ENCODE measurements at places on chromosomes 2 and 18.
A peak's percentile ranks its signal among the peaks of the same experiment; 100 is the strongest.

DNA sequence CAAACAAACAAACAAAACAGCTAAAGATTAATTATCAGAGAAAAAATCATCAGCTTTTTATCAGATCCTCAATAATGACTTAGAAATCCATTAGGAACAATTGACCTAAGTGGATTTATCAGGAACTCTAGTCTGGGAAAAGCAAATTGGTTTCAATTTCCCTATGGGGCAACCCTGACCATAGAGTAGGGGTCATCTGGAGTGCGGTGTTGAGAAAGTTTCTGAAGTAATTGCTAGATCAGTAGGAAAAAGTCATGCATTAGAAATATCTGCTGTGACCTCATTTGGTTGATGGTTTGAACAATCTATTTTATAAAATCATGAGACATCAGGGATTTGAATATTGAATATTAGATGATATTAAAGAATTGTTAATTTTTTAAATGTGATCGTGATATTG lies 507.9 kb downstream of the TXNL1 start:
- no peak for DNase-seq

- DNase-seq: no peak
These were observed 61.6 kb upstream of the CYRIA start for GRCh38 chr2:16727256-16727655.

- peak; percentile 63 for DNase-seq
These were observed 25.4 kb upstream of the OTOF start for GRCh38 chr2:26503231-26503880.

DNA sequence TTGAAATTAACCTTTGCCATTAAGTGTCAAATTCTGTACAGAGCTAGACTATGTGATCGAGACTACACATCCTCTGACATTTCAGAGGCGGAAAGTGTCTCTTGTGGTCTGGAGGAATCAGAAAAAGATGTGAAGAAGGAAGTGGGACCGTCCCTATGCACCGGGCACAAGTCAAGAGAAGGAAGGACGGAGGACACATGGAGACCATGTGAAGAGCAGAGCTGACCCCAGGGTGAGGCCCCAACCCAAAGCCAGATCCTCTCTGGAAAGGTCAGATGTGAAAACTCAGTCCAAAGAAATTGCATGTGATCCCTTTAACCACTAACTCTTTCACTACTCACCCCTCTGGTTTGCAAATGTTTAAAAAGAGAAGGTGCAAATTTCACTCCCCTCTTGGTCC lies 92.4 kb downstream of the PID1 start:
- DNase-seq: no peak

- no peak for DNase-seq
These were observed 215.5 kb upstream of the RAB6C start for GRCh38 chr2:129763966-129764365.

GRCh38 chr2:127598711-127599110 lies 47.2 kb upstream of the GPR17 start:
- DNase-seq: no peak

DNA sequence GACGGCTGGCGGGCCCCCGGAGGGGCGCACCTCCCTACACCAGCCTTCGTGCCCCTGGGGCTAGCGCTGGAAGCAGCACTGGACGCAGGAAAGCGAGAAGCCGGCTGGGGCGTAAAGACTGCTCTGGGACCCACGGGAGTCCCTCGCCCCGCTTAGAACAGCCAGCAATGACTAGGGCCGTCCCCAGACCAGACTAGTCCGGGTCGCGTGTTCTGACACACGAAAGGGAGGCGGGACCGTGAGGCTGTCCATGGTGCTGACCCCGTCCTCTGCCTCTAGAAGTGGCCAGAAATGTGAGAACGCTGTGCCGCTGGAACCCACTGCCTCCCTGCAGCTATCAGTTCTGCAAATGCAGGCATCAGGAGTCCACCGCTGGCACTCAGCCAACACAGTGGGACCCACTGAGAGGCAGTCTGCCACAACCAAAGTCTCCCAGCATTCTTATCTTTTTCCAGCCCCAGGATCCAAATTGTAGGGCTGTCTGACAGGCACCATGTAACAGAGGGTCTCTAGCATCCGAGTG lies at the start of gene UCN:
UCN (minus strand) TSS at position 87 of the 523 bp plus-strand sequence. CDS start 550 bp downstream, outside the sequence.
- no peak for DNase-seq

DNA sequence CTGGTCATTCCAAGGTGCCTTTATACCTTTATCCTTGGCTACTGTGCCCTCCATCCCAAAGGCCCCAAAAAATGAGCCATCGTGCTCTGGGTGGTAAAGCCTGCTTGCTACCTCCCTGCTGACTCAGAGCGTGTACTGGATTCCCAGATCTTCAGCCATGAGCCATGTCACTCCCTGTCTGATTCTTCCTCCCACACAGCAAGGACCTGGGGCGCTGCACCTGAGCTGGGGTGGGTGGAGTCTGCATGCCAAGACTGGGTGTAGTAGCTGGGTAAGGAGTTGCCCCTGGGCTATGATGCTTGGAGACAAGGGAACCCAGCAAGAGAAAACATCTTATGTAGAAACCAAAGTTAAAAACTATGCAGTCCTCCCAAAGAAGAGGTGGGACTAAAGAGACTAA lies 37.2 kb upstream of the APCDD1 start:
- no peak for DNase-seq

DNA sequence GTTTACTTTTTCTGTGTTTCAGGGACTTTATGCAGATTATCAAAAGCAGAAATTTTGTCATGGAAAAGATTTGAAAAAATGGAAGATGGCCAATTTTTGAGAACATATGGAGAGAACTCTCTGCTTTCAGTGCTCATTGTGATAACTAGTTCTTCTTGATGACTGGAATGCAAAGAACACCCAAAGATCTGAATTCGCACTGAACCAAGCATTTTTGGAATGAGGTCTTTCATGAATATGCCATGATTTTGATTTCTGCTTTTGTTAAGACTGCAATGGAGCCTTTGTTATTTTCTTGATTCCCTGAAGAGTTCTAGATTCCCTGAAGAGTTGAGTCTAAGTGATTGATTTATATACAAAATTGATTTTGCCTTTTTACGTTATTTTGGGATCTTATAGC lies 124.1 kb downstream of the FMNL2 start:
- no peak for DNase-seq

DNA sequence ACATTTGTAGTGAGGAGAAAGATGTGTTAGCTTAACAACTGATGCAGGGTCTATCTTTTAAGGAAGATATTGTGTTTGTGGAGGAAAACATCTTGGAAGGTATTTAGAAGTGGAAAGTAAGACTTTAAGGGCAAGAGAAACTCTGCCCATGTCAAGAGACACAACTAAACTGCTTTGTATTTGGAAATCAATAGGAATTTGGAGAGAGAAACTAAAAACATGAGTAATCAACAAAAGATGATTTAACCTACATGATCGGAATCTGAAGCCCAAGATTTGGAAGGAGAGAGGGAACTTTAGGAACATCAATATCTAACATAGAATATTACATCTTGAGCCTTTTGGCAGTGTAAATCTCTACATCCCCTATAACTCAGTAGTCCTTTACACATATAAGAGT lies 184.2 kb upstream of the COL3A1 start:
- no peak for DNase-seq

GRCh38 chr2:192416060-192416459 lies 221.3 kb upstream of the TMEFF2 start:
- no peak for DNase-seq

GRCh38 chr2:20540587-20541293 lies 93.9 kb downstream of the RHOB start:
- DNase-seq: no peak

GRCh38 chr2:152627351-152627957 lies 89.8 kb downstream of the PRPF40A start:
- no peak for DNase-seq

- no peak for DNase-seq
These were observed 108.7 kb upstream of the RAB6C start for GRCh38 chr2:129870685-129871241.

- DNase-seq: no peak
These were observed 27.7 kb downstream of the SMAD7 start for GRCh38 chr18:48922801-48923730.

DNA sequence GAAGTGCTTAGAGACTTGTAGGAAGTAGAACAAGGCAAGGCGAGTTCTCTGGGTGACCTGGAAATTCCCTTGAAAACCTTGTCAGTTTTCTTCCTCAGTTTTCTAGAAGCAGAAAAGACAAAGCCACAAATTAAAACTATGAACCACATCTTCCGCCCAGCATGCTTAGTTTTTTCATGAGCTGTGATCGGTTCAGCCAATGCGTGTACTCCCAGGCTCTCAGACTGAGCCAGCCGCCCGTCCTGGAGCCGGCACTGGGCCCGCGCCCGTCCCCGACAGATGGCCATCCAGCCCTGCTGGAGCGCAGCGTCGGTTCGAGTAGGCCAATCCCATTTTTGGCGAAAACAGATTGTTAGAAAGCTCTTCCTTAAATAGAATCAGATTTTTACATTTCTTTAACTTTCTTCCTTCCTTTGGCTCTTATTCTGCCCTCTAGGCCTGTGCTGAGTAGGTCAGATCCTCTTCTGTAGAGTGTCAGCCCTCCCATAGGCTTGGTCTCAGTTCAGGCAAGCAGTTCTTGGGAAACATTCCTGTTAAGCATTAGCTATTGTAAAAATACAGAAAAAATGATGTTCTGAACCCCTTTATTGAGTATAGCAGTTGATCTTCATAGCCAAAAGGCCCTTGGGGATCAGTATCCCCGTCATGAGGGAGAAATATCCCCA lies 112.5 kb downstream of the NCK2 start:
- no peak for DNase-seq

GRCh38 chr2:177731384-177731783 lies 338.8 kb downstream of the AGPS start:
- no peak for DNase-seq

DNA sequence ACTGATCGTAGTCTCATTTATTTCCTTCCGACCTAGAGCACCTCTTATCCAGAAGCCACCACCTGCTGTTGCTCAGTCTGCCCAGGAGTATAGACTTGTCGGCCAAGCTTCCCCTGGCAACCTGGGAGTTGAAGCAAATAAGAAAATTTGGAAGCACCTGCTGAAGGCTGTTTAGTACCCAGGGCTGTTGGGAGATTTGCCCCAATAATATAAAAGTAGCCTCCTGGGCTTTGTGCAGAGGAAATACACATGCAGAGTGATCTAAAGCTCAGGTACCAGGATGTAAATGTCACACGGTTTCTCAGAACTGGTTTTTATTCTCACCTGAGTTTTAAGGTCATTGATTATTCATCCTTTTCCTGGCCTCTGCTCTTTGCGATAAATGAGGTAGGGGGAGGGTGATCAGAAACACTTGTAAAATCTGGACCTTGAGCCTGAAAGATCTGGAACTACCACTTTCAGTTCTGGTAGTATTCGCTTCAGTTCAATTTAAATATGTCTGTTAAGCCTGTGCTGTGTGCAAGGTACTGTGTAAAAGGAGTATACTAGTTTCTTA lies 789 bp upstream of the COX7A2L start:
- DNase-seq: no peak

GRCh38 chr2:30716123-30716900 lies 90.9 kb downstream of the CAPN13 start:
- no peak for DNase-seq

DNA sequence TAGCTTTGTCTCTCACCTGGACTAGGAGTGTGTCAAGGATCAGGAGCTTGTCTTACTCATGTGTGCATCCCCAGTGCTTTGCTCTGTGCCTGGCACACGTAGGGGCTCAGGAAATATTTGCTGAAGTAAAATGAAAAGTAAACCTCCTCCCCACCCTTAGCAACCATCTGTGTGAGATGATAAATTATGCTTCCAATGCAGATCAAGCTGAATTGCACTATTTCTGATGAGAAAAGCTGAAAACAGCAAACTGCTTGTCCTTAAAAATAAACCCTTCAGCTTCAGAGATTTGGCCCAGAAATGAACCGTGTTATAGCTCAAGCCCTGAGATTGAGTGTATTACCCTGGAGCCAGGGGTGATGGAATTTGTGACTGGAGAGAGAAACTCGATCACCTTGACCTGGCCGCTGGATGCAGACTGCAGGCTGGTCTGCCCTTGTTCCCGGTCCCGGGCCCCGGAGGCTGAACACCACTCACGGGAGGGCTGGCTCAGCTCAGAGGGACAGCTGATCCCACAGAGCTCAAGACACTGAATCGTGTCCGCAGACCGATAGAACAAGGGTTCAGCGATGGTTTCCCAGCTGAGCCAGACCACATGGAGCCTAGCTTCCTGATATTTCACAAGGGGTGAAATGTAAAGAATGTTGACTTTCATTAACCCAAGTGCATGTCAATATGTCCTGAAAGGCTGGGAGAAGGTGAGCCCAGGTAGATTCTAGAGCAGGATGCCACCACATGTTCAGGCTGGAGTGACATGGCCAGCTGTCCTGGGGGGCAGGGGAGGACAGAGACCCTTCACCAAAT lies 50.5 kb downstream of the DDX1 start:
- DNase-seq: no peak

DNA sequence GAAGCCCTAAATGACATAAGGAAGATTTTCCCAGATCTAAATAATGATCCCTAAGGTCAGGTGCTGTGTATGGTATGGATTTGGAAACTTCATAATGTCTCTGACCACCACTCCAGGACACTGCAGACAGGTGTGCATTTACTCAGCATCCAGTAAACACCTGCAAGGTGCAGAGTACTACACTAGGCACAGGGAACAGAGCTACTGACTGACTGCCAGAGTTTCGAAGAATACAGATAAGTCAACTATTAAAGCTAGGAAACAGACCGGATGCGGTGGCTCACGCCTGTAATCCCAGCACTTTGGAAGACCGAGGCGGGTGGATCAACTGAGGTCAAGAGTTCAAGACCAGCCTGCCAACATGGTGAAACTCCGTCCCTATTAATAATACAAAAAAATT lies 65.0 kb downstream of the ATP8B1 start:
- DNase-seq: no peak

DNA sequence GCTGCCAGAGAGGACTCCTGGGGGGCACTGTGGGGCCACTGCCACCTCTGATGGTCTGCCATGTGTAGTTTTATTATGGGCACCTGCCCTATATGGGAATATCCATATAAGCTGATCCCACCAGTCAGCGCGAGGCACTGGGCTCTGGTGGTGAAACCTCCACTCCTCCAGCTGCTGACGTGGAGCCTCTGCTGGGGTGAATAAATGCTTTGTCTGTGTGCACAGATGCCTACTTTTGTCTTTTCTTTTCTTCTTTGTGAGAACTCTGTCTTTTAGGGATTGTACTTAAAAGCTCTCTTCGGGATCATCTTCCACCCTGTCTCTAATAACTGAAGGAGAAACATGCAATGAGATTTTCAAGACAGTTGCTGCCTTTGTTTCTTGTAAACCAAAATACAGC lies 68.9 kb upstream of the NCK2 start:
- no peak for DNase-seq

GRCh38 chr18:50879302-50880118 lies 592 bp downstream of the ME2 start:
- DNase-seq: peak; percentile 6

GRCh38 chr18:72089432-72089831 lies 454.7 kb downstream of the CBLN2 start:
- DNase-seq: no peak

GRCh38 chr2:100237163-100237562 lies 85.1 kb downstream of the LONRF2 start:
- DNase-seq: no peak
